H1 (cell line): ENCODE measurements at places on chromosomes 3 and 15. TPM values are rescaled to one million over a fixed set of nuclear protein-coding genes. Genes with fewer than 3 reads are reported as not detected.

Gene CCR1
- not detected in 2 replicates for total RNA-seq

Gene A4GNT
- total RNA-seq = not detected in 2 replicates

Gene SPTBN5
- total RNA-seq = 0.84 and 1.1 TPM in 2 replicates

Gene CPNE9
- total RNA-seq = 4.4 and 4.8 TPM in 2 replicates

Gene MYL3
- total RNA-seq = not detected in 2 replicates

Gene MAP3K13
- total RNA-seq = 17.9 and 21.8 TPM in 2 replicates

Gene CNTN4
- 2.2 and 3.3 TPM in 2 replicates for total RNA-seq
